ENCODE measurements at places on chromosomes 4 and X.

- DNase-seq, result peak; percentile 47
Observed at GRCh38 chrX:13088156-13088487, 43.7 kb upstream of the FAM9C start.

DNA sequence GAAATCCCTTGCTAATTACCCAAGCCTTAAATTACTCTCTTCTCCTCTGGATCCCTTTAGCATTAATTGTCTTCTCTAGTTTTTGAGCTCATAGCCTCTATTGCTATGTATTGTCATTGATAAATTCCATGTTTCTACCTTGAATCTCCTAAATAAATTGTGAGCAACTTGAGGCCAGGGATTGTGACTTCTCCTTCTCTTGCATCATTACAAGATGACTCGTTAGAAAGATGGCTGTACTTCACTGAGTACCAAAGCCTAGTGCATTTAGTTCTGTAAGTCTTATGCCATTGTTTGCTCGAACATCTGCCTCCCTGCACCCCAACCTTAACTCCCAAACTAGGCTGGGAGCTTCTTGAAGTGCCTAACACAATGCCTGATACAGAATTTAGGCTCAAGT, 15.3 kb downstream of the VSIG4 start:
- DNase-seq, result no peak

GRCh38 chr4:40232610-40233009, 35.8 kb downstream of the RHOH start:
- DNase-seq, result no peak

GRCh38 chrX:150616863-150617198, 48.4 kb downstream of the MTM1 start:
- no peak for DNase-seq

DNA sequence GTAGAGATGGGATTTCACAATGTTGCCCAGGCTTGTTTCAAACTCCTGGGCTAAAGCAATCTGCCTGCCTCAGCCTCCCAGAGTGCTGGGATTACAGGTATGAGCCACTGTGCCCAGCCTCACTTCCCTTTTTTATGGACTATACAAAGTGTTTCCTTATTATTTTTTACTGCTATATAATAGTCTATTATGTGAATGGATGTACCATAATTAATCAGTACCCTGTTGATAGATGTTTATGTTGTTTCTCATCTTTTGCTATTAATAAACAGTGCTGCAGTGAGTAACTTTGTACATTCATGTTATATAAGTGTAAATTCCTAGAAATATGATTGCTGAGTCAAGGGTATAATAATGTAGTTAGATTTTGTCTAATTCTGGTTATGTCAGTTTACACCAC, 35.8 kb upstream of the LARP1B start:
- no peak for DNase-seq

DNA sequence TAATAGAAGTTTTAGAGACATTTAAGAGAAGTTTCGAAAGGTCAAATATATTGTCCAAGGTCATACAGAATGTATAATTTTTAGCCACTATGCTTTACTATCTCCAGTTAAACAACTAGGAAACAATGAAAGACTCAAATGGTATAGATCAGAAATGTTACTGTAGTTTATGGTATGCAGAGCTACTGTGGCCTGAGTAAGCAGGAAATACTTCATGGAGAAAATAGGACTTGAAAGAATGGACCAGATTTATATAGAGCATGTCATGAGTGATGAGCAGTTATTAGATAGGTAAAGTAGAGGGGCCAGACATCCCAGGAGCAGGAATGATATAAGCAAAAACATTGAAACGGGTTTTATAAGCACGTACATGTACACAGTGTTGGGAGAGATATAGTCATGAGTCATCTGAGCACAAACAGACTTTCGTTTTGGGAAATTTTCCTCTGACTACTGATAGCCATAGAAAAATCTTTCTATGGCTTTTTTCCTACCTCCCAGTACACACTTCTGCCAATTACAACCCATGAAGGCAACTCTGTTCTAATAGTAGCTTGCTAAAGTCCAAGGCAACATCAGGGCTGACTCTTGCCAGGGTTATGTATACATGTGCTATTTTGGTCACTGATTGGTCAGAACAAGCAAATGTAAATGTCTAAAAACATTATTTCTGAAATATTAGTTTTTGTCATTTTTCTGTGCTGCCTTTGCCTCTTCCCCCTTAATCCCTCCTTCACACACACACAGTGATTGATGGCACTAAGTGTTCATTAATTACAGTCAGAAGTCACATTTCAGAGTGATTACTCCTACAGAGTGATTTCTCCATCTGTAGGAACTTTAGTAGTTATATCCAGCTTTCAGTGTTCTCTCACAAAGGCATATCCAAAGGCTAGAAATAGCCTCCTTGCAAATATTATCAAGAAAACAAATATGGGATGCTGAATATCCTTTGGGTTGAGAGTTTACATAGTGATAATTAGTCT, 198.7 kb downstream of the ENOX2 start:
- DNase-seq, result no peak

DNA sequence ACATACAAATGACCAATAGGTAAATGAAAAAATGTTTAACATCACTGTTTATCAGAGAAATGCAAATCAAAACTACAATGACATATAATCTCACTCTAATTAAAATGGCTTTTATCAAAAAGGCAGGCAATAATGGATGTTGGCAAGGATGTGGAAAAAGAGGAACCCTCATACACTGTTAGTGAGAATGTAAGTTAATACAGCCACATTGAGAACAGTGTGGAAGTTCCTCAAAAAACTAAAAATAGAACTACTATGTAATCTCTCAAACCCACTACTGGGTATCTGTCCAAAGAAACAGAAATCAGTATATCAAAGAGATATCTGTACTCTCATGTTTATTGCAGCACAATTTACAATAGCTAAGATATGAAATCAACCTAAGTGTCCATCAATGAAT, 165.9 kb upstream of the HHIP start:
- DNase-seq, result no peak

- DNase-seq, result no peak
Observed at GRCh38 chrX:46627711-46628419, 54.3 kb downstream of the CHST7 start.

DNA sequence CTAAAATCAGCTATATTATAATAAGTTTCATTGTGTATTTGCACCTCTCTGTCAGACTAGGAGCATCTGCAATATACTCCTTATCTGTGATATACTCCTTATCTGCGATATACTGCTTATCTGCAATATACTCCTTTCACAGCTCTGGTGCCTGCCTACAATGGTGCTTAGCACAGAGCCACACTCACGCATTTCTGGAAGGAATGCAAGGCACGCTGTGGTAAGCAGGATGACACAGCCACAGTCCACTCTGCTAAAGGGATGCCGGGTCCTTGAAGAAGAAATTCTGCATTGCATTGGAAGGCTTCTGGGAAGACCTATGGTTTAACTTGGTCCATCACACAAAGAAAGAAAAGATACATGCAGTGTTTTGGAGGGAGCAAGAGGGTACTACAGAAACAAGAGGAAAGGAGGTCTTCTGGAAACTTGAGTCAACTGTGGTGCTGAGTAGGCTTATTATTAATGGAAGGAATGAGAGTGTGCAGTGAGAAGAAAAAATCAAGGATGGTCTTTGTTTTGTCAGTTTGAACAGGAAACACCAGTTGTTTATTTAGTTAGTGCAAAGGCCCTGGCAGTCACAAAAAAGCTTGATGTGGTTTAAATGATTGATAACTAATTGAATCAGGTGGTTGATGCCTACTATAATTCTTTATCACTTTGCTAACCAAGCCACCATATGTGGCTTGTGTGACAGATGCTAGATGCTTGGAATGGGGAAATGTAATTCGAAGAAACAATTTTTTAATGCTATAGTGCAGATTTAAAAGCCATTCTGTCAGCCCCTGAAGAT, 342.3 kb downstream of the GRXCR1 start:
- no peak for DNase-seq

DNA sequence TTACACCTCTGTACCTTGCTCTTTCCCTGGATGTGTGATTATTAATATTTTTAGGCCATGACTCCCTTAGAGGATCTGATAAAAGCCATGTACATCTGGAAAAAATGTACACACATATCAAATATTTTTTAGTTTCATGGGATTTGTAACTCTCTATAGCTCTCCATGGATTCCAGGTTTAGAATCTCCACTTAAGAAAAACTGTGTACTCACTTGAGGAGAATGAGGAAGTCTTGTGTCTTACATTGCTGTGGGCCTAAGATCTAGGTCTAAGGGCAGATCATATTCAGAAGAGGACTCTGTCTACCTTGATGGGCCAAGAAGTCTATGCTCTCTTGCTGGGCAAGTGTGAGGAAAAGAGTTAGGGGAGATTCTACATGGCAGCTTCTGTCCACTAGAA, 98.0 kb downstream of the RRAGB start:
- no peak for DNase-seq

GRCh38 chr4:47330866-47331265, 132.6 kb downstream of the COMMD8 start:
- DNase-seq, result no peak

GRCh38 chr4:143399113-143399949, 62.7 kb downstream of the GAB1 start:
- peak; percentile 88 for DNase-seq

GRCh38 chrX:43822014-43822413, 60.2 kb downstream of the MAOB start:
- no peak for DNase-seq

GRCh38 chrX:38660395-38661102, 99.2 kb downstream of the TSPAN7 start:
- DNase-seq, result no peak

- DNase-seq, result no peak
Observed at GRCh38 chr4:79561751-79562150, 153.7 kb upstream of the GK2 start.

GRCh38 chr4:143643399-143643798, 57.1 kb downstream of the FREM3 start:
- no peak for DNase-seq

- no peak for DNase-seq
Observed at GRCh38 chr4:152953514-152953913, 17.4 kb downstream of the FHDC1 start.

GRCh38 chr4:123102897-123103471, 180.6 kb upstream of the NUDT6 start:
- peak; percentile 71 for DNase-seq

All from NAMALWA (cell line).